ENCODE measurements at places on chromosomes 2 and 18.

GRCh38 chr2:28855193-28855592, 14.9 kb downstream of the TRMT61B start:
- no peak for DNase-seq

- DNase-seq: peak; percentile 60
These were observed 40.8 kb upstream of the RPRM start for GRCh38 chr2:153519257-153519875.

- no peak for DNase-seq
These were observed 292.6 kb downstream of the TGIF1 start for GRCh38 chr18:3742541-3742940.

GRCh38 chr2:816278-816677, 134.4 kb upstream of the SNTG2 start:
- DNase-seq: no peak

DNA sequence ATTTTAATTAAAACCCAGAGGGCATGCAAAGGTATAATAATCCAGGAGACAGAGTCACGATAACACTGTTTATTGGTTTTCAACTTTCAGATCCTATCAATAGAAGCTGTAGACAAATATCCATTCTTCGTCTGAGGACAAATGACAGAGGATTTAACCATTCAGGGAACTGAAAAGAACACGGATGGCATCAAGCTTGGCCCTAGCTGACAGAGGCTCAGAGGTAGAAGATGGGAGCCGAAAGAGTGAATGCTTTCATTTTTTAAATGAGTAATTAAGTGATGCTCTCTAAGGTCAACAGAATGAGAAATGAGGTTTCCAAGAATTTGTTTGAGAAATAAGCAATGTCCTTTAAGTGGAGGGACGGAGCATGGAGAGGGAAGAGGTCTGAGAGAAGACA, 62.1 kb downstream of the BCL2 start:
- no peak for DNase-seq

DNA sequence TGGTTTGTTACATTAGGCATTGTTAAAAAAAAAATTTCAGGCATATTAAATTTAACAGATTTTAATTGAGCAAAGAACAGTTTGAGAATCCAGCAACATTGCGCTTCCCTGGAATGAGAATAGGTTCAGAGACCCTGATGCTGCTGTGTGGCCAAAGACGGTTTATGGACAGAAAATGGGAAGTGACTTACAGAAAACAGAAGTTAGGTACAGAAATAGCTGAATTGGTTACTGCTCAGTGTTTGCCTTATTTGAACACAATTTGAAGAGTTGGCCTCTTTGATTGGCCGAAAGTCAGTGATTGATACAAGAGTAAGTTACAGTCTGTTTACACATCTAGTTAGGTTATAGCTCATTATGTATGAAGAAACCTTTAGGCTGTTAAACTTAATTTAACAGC, 6.0 kb upstream of the NEDD4L start:
- no peak for DNase-seq

- no peak for DNase-seq
These were observed 19.6 kb upstream of the KIF3C start for GRCh38 chr2:26001743-26002351.

DNA sequence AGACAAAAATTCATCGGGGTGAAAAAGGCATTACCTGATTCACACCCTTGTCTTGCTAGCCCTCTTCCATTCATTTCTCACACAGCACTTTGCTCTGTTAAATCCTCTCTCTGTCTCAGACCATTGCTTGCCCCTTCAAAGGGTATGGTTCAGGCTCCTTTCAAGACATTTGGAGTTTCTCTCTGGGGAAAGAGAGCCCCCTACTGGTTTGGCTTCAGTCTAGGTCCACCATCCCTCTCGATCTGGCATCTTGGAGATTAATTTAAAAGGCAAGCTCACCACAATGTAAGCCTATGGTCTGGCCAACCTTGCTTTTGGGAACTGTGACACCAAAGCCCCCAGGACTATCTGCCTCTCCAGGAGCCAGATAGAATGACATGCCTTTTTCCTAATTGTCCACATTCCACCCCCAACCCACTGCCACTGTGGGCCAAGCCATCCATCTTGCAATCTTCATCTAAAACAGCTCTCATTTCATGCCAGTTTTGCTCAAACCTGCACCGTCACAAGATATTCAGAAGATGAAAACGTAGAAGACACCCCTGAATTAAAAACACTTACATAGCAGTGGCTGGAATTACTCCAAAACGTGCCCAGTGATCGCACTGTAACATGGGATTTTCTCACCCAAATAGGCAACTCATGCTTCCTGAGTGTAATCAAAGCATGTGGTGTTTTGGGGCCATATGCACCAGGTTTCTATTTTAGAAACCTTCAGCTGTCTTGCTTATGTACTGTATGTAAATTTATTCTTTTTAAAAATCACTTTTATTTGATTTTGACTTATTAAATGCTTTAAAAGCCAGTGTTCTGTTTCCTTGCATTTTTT, 93.9 kb downstream of the FARSB start:
- peak; percentile 55 for DNase-seq

- peak; percentile 43 for DNase-seq
These were observed 14.9 kb downstream of the SLC9A4 start for GRCh38 chr2:102487761-102488462.

DNA sequence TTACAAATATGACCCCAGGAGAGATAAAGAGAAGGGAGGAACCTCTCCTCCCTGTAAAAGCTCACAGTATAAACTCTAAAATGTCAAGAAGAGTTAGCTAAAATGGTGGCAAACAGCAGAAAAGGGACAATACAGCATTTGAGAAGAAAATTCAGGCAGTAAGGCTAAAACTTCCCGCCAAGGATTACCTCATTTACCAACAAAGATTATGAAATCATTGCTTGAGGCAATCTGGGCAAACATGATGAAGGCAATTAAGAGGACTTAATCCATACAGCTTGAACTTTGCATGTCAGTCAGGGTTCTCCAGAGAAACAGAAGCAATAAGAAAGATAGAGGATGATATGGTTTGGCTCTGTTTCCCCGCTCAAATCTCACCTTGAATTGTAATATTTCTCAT, 81.4 kb downstream of the CMPK2 start:
- DNase-seq: no peak

GRCh38 chr2:95343429-95344214, 46.5 kb downstream of the KCNIP3 start:
- DNase-seq: no peak

GRCh38 chr2:167506395-167506794, 618.1 kb downstream of the XIRP2 start:
- DNase-seq: no peak

DNA sequence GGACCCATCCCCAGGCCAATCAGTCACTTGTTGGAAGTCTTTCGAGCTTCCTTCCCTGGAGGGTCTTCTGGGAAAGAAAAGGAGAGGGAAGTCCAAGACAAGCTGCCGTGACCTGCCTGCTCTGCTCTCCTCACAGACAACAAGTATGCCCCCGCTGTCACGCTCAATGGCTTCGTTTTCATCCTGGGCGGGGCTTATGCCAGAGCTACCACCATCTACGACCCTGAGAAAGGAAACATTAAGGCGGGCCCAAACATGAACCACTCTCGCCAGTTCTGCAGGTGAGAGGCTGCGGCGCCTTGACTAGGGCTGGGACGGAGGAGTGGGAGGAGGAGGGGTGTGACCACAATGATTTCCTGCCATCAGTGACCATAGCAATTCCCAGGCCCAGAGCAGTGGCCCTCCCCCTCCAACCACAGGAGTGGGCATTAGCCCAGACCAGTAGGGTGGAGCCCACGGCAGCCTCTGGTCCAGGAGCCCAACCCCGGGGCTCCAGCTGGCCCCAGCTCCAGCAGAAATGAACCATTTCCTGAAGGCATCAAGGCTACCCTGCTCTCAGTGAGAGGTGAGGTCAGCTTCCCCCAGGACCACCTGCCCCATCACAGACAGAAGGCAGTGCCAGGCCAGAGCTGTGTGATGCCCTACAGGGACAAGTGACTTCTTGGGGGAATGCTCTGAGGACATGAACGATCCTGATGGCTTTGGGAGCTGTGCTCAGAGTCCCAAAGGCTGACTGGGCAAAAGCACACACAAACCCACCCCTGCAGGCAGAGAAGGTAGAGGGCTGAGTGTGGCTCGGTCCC, 223.1 kb downstream of the ATAD2B start:
- DNase-seq: no peak

DNA sequence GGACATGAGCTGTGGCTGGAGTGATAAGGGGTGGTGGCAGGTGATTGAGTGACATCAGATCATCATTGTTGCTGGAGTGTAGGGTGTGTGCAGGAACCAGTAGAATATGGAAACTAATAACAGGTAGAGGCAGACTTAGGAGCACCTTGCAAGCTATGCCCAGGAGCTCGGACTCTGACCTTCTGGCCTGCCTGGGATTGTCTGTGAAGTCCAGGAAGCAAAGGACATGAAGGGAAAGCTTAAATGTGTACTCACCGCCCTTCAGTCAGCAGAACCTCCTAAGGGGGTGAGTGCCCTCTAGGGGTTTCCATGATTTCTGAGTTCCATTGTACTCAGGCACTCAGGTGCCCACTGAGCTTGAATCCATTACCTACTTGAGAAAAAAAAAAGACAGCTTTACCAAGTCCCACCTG, 104.2 kb downstream of the CRIM1 start:
- peak; percentile 57 for DNase-seq

DNA sequence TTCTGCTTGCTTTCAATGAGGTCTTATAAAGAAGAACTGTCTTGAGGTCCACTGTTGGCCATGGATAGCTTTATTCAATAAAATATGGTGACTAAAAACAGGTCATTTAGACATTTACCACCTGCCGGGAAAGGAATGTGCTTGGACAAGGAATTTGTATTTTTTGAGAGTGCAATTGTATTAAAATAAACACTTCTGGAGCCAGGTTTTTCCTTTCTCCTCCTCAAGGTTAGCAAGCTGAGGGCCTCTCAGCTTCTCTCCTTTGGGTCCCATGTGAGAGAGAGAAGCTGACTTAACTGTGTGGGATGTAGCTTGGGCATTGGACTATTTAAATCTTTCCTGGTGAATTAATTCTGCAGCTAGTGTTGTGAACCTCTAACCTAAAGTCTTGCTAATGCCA, 321.0 kb downstream of the MEIS1 start:
- no peak for DNase-seq

GRCh38 chr2:185583058-185583816, 155.4 kb upstream of the FSIP2 start:
- peak; percentile 24 for DNase-seq

- no peak for DNase-seq
These were observed 57.7 kb downstream of the HAUS1 start for GRCh38 chr18:46161703-46162396.

- no peak for DNase-seq
These were observed 806 bp upstream of the MYT1L start for GRCh38 chr2:2331881-2332280.

DNA sequence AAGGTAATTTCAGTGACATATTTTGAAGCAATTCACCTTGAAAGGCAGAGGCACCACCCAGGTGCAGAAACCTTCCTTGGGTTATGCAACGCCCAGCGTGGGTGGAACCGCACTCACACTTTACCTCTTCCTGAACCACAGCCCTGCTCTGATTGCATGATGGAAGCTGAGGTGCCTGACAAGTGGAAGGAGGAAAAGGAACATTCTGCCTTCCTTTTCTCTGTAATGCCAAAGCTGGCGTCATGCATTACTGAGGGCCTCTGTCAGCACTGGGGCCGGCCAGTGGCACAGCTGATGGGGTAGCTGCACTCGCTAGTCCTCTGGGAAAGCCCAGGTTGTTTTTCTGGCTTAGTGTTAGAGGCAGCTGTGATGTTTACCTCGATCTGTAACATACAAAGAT, 266.5 kb downstream of the NEDD4L start:
- peak; percentile 30 for DNase-seq

- no peak for DNase-seq
These were observed 33.9 kb downstream of the ZBTB7C start for GRCh38 chr18:48375150-48375800.
